ENCODE measurements at places on chromosomes 1 and 21.

- DNase-seq, result no peak
Observed at GRCh38 chr1:39645411-39646043, 6.1 kb upstream of the HEYL start.

- no peak for DNase-seq
Observed at GRCh38 chr1:238672806-238673205, 713.6 kb upstream of the CHRM3 start.

GRCh38 chr1:39087435-39087834 is 61.3 kb downstream of the NDUFS5 start:
- no peak for DNase-seq

DNA sequence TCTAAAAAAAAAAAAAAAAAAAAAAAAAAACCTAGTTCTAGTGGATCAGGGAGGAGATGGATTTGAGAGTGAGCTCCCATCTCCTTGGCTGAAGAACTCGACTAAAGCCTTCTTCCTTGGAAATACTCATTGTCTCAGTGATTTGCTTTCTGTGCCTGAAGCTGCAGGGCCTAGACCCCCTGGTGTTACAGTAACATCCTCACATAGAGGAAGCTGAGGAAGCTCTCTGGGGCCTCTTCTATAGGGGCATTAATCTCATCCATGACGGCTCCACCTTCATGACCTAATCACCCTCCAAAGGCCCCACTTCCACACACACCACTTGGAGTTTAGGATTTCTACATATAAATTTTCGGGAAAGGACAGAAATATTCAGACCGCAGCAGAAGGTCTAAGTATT is 95.9 kb upstream of the ETS2 start:
- no peak for DNase-seq

DNA sequence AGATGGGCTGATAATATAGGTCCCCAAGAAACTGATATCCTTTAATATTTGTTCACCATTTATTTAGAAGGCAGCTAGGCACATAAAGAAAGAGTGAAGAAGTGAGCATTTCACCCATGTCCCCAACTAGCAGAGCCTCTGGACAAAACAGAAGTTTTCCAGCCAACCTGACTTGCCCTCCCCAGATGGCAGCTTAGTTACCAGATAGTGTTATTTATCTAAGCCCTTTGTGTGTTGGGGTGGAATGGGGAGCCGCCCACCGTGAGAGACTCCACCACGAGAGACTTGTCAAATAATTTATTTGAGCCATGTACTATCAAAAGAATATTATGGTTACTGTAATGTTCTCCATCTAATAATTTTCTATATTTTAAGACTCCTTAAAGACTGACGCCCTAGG is 54.9 kb upstream of the C1orf198 start:
- no peak for DNase-seq

GRCh38 chr1:198741744-198742143 is 102.9 kb downstream of the PTPRC start:
- no peak for DNase-seq

DNA sequence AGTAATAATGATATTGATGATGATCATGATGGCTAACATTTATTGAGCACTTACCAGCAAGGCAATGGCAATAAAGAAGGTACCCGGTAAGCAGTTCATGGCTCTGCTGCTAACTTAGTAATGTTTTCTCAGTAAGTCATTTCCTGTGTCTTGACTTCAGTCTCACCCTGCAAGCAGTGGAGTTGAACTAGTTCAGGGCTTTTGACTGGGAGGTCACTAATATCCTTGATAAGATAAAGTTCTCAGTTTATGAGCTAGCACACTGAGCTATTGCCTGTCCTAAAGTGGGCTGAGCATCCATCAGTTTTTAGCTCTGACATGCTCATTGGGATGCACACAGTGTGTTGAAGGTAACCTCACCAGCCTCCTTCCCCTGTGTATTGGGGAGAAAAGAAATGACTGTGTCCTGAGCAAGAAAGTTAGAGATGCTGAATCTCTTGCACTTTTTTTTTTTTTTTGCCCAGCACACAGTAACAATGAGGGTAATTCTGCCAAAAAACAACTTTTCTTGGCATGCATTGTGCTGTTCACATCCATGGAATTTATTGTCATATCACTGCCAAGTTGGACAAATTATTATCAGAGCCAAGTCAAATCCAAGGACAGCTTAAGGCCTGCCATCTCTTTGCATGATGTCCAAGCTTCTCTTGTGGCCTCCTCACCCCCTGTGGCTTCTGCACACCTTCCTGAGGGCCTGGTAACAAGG is 55.5 kb upstream of the GADD45A start:
- no peak for DNase-seq

DNA sequence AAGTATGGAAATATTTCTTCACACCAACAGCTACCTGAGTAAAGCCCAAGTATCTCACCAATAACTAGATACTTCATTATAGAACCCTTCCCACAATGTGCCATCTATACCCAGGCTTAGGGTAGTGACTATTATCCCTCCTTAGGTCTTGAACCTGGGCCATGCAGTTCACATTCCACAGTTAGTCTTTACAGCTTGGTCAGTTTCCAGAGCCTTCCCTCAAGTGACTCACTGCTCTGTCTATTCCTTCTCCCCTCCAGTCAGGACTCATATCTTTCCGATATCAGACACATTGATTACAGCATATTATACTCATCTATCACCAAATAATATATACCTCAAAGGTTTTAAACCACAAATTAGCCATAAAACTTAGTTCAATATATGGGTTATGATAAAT is 23.6 kb downstream of the VAMP4 start:
- no peak for DNase-seq

DNA sequence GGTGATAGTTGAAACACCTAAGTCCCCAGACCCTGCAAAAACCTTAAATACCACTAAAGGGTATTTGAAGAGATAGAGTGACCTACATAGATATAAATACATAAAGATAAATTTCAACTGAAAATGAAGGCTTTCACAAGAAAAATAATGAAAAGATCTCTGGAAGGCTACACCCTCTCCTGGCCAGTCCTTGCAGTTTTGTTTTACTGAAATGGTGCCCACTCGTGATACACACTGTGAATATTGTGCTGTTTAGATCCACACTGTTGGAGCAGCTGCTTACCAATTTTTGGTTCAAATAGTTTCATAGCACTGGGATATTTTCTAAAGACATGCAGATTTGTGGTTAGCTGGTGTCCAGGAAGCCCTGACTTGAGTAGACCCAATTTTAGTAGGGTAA is 31.5 kb upstream of the RNF187 start:
- peak; percentile 53 for DNase-seq

DNA sequence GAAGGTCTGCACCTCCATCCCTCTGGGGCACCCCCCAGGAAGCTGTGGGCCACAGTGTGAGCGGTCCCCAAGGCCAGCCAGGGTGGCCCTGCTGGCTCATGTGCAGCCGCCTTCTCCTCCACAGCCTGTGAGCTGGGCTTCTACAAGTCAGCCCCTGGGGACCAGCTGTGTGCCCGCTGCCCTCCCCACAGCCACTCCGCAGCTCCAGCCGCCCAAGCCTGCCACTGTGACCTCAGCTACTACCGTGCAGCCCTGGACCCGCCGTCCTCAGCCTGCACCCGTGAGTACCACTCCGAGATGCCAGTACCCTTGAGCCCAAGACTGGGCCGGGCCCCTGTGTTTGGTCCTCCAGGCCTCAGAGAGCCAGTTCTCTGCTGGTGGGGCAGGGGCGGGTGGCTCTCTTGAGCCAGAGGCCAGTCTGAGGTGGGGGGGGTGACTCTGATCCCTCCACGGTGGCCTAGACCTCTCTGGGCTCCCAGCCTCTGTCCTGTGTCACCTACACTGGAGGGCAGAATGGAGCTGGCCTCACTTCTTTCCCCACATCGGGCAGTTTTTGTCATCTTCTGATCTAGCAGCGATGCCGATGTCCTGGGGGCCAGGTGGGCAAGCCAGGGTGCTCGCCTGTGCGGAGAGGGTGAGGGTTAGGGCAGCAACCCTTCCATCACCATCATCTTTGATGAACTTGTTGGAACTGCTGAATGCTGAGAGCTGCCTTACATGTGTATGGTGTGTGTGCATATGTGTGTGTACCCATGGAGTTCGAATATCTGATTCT is 23.3 kb downstream of the EPHA8 start:
- no peak for DNase-seq

GRCh38 chr1:226643177-226643576 is 94.6 kb downstream of the STUM start:
- peak; percentile 46 for DNase-seq

Data from OCI-LY7 (cell line).